ENCODE measurements at places on chromosomes 1 and 21.

- DNase-seq: no peak
Measured at GRCh38 chr1:58939146-58939545, 155.3 kb upstream of the JUN start.

DNA sequence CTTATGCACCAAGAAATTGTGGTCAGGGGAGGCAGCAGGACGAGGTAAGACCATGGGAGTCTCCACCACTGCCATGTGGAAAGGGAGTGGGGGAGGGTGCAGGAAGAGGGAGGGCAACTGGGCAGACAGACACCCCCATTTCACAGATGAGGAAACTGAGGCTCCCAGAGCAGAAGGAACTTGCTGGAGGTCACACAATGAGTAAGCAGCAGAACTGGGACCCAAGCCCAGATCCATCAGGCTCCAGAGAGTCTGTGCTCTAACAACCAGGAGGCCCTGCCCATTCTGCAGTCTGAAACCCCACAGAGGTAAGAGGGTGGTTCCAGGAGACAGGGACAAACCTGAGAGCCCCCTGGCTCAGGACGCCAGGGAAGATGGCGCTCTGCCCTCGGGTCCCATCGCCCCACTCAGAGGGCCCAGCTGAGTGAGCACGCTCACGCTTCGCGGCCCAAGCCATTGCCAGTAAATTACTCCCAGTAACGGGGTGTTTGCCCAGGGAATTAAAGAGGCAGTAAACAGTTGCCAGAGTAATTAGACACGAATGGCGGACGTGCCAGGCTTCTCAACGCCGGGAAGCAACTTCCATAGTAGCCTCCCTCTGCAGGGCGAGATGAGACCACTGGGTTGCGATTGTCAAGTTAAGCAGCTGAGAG lies 59.2 kb downstream of the MATN1 start:
- DNase-seq: no peak

GRCh38 chr1:223712850-223713474 lies 623 bp downstream of the CAPN2 start:
- DNase-seq: no peak

GRCh38 chr1:200893411-200893901 lies 1.2 kb upstream of the INAVA start:
- no peak for DNase-seq

- no peak for DNase-seq
Measured at GRCh38 chr1:66000033-66000637, 207.4 kb downstream of the PDE4B start.

GRCh38 chr1:167401260-167401873 lies 117.0 kb downstream of the CD247 start:
- peak; percentile 23 for DNase-seq

GRCh38 chr1:46183926-46184557 lies 7.8 kb upstream of the P3R3URF start:
- DNase-seq: no peak

DNA sequence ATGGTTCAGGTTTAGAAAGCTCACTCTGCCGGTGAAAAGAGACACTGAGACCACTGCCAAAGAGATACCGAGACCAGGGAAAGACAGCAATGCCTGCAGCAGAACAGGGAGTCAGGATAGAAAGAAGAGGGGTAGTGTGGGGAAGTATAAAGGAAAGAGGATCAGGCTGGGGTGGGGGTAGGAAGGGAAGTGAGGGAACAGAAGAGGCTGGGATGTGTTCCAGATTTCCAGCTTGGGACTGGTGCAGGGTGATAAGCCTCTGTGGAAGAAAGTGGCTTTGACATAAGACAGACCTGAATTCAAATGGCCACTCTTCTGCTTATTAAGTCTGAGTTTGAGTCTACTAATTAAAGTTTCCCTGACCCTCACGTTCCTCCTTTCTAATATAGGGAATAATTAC lies 105.9 kb downstream of the PIK3R3 start:
- DNase-seq: no peak

DNA sequence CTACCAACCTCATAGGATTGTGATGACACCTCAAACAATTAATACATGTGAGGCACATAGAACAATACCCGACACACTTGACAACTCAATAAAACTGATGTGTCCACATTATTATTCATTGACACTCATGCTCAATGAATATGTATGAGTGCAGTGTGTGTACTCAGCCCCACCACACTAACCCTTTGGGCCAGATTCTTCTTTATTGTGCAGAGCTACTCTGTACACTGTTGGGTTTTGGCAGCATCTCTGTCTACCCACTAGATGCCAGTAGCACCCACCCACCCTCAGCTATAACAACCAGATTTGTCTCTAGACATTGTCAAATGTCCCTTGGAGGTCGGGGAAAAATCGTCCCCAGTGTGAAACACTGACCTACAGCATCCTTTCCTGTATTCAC lies 10.1 kb downstream of the CASP9 start:
- DNase-seq: no peak

DNA sequence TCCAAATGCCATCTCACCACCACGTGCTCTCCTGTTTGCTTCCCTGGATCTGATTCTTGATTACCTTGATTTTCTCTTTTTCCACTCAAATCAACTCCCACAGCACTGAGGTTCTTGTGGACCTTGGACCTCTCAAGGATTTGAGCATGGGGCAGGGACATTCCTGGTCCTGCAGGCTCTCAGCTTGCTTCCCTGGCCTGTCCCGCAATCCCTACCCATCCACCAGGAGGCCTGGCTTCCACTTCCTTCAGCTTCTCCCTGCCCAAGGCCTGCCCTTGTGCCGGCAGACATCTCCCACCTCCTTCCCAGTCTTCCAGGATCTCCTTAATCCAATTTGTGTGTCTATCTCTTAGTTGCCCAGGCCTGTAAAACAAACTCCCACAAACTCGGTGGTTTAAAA lies 21.6 kb downstream of the PLA2G2A start:
- DNase-seq: no peak

DNA sequence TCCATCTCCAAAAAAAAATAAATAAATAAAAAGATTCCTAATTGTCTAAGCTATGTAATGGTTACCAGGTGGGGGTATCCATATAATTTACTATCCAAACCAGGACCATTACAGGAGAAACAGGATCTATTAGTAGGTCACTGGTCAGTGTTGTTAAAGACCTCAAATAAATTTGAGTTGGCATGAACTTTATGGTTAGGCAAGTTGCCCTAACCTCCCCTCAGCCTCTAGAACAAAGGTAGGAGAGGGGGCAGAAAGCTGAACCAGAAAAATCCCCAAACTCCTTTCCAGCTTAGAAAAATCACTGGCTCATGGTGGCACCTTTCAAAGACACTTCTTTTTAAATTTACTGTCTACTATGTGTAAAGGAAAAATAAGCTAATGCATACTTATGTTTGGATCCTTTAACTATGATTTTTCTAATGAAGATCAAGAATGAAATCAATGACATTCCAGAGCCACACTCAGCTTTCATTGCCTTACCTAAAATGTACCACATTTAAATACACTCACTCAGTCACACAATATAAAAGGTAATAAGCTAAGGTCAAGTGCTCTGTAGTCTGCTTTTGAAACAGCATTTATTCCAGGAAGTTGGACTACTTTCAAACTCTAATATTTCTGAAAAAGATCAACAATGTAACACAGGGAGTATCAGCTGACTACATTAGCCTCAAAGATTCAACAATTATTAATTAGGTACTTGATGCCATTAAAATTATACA lies 13.8 kb downstream of the EIF4G3 start:
- no peak for DNase-seq

GRCh38 chr1:81052162-81052561 lies 748.6 kb upstream of the ADGRL2 start:
- no peak for DNase-seq

- DNase-seq: no peak
Measured at GRCh38 chr1:98870959-98871903, 133.4 kb downstream of the PLPPR5 start.

DNA sequence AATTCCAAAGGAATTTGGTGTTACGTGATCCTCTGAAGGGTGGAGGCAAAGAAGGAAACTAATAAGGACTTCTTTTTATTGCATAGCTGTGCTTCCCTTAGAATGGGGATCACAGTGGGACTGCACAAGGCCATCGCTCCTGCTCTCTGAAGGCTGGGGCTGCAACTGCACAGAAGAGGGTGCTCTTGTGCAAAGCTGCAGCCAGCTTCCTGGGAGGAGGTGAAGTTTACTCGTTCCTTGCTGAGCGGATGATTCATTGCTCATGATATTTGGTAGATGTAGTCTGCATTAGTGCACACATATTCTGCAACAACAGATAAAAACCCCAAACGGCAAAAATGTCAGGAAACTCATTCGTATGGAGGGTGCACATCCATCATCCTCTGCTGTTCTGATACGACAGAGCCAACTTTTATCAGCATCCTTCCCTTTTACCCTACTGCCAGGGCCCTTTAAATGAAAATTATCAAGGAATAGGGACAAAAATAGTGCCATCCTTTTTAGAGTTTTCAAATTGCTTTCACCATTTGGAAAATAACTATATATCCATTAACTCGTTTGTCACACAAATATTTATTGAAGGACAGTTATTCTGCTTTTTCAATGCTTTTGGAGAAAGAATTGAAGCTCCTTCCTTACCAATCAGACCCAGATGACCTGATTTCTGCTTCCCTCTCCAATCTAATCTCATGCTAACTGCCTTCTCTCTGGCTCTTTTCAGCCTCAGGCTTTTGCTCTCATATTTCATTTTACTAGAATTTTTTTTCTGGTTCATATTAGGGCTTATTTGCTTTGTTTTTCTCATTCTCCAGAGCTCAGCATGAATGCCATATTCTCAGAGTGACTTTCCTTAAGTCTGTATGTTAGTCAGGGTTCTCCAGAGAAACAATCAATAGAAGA lies 263.6 kb downstream of the DUSP10 start:
- peak; percentile 33 for DNase-seq

DNA sequence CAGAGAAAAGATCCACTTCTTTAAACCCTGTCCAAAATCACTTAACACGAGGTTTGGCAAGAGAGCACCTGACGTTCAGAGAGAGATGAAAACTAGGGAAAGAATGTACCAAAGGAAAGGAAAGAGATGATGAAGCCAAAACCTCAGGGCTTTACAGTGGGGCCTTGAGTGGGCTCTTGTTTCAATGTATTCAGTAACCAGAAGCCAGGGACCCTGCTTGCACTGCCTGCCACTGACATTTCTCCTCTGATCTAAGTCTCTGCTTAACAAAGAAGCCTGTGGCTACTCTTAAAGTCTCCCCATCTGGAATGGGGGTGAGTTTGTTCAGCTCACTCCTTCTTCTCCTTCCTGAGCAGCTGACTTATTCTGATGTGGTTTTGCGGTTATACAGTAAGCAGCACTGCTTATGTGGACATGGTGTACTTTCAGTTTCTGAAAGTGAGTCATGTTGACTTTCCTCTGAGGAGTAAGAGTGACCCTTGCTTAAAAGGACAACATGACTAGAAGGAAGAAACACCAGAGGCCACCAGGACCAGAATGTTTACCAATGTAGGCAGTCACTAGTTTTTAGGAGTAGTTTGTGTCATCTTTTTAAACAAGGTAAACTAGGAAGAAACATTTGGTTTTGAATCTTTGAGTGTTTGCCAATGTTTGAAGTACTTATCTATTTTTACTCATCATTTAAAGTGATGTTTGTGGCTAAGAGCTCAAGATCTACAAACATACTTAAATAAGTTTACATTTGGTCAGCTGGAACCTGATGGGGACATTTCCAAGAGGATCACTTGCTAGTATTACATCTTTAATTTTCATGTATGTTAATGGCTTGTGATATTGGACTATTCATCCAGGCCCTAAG lies 87.4 kb downstream of the FASLG start:
- no peak for DNase-seq

GRCh38 chr1:155940993-155941844 lies at the start of gene RXFP4:
Gene RXFP4 (plus strand): TSS chr1:155941638. CDS start chr1:155941710, 72 bp downstream.
- no peak for DNase-seq

- no peak for DNase-seq
Measured at GRCh38 chr1:71049951-71050598, 2.5 kb upstream of the PTGER3 start.
